ENCODE measurements at places on chromosomes 6 and 20. TPM values are rescaled to one million over a fixed set of nuclear protein-coding genes. Genes with fewer than 3 reads are reported as not detected.

GRCh38 chr6:37050045-37050853 lies 44.8 kb downstream of the FGD2 start:
- no peak for DNase-seq

GRCh38 chr6:37631295-37631694 lies 66.4 kb downstream of the MDGA1 start:
- DNase-seq: no peak

GRCh38 chr6:2102316-2102883 lies 143.0 kb downstream of the GMDS start:
- DNase-seq: no peak

Gene CRISP3
- total RNA-seq: not detected

GRCh38 chr6:109071125-109071917 lies 23.3 kb downstream of the SESN1 start:
- DNase-seq: no peak

Gene KIF25
- total RNA-seq: not detected

Gene HLA-DPA1
- total RNA-seq: 1.8 TPM

GRCh38 chr6:136640132-136640915 lies 90.1 kb upstream of the MAP7 start:
- no peak for DNase-seq

Gene SNX21
- 13.1 TPM for total RNA-seq

DNA sequence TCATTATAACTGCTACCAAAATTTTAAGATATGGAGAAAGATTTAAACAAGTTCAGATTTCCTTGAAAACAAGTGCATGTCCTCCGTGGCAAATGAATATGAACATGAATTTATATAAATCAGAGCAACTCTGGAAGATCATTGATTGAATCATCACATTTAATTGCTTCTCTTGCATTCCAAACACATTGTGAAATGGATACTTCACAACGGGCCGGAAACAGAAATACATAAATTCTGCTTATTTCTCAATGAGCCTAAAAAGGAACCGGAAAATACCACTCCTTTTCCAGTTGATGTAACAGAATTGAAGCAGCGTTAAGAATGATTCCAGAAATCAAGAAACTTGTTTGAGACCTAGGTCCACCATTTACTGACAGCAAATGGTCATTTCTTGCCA lies 134.6 kb upstream of the BTN3A2 start:
- DNase-seq: no peak

- DNase-seq: no peak
Measured at GRCh38 chr6:63963769-63964315, 328.2 kb downstream of the PHF3 start.

Gene BHLHE23
- total RNA-seq: not detected

- DNase-seq: no peak
Measured at GRCh38 chr6:89379281-89379680, 26.8 kb upstream of the UBE2J1 start.

- DNase-seq: no peak
Measured at GRCh38 chr6:90301816-90302215, 5.2 kb upstream of the BACH2 start.

Gene LIME1
- total RNA-seq: 21.0 TPM

Gene GLO1
- total RNA-seq: 97.9 TPM

Gene CLDN20
- total RNA-seq: not detected

Gene PRL
- not detected for total RNA-seq

Gene MRPL18
- total RNA-seq: 45.2 TPM

Gene SMLR1
- total RNA-seq: 0.79 TPM

Gene SNAP25
- total RNA-seq: 8.2 TPM

DNA sequence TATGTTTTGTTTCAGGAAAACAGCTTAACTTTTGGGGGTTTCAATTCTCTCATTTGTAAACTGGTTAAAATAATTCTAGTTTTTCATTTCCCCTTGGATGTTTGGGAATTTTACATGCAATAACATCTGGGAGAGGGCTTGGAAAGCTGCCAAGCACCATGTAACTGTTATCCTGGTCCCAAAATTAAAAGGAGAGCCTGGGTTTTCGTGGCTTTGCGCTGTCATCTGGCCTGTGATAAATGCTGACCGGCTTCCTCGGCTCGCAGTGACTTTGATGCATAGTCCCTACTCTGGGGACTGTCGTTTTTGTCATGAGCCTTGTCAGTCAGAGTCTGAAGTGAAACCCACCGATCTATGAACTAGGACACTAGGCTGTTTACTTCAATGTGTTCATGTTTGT lies 12.2 kb downstream of the SLC35F1 start:
- DNase-seq: no peak

All from progenitor cell of endocrine pancreas (in vitro differentiated cells).